ENCODE measurements at places on chromosomes 7 and 10. TPM values are rescaled to one million over a fixed set of nuclear protein-coding genes. Genes with fewer than 3 reads are reported as not detected.

The ZMIZ1 gene
- 34.3 TPM for polyA plus RNA-seq

The ADAM12 gene
- 25.8 TPM for polyA plus RNA-seq

The NKX2-3 gene
- polyA plus RNA-seq = not detected

The AFAP1L2 gene
- 43.1 TPM for polyA plus RNA-seq

The FEZF1 gene
- not detected for polyA plus RNA-seq

The RAB11FIP2 gene
- polyA plus RNA-seq = 39.2 TPM

The BCL7B gene
- 33.1 TPM for polyA plus RNA-seq

The CYP26C1 gene
- polyA plus RNA-seq = 0.07 TPM

The EPHB6 gene
- 34.3 TPM for polyA plus RNA-seq

The HOXA4 gene
- 31.6 TPM for polyA plus RNA-seq

The SSMEM1 gene
- not detected for polyA plus RNA-seq

DNA sequence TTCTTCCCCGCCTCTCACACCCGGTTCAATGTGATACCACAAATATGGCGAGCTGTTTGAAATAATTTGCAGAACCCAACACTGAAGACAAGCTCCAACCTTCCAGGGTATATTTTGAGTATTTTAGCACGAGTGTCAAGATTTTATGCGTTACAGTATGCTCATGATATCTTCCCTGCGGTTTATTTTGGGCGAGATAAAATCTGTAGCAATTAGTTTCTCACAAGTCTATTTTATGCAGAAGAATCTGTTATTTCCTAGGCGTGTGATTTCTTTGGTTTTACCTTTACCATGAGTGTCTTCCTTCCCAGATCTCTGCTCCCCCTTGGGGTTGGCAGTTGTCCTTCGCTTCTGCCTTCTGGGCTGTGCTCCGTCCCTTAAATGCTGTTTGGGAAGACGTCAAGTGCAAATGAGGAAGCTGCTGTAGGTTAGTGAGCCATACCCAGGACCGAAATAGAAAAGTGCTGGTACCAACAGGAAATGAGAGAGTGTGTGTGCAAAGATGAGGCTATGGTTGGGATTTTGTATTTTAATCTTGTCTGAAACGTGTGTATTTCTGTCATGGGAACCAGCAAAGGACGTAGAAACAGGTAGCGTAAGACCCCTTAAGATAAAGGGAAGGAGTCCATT is 299.8 kb downstream of the KLF6 start:
- DNase-seq = no peak

GRCh38 chr7:34138483-34138882 is 233.1 kb downstream of the BMPER start:
- DNase-seq = no peak

- no peak for DNase-seq
Measured at GRCh38 chr10:126499744-126500143, 111.5 kb upstream of the ADAM12 start.

GRCh38 chr10:127486355-127486754 is 62.8 kb upstream of the NPS start:
- no peak for DNase-seq

- no peak for DNase-seq
Measured at GRCh38 chr10:83037653-83038052, 1101.7 kb upstream of the GHITM start.

- no peak for DNase-seq
Measured at GRCh38 chr10:84845628-84846261, 517.4 kb downstream of the CCSER2 start.

DNA sequence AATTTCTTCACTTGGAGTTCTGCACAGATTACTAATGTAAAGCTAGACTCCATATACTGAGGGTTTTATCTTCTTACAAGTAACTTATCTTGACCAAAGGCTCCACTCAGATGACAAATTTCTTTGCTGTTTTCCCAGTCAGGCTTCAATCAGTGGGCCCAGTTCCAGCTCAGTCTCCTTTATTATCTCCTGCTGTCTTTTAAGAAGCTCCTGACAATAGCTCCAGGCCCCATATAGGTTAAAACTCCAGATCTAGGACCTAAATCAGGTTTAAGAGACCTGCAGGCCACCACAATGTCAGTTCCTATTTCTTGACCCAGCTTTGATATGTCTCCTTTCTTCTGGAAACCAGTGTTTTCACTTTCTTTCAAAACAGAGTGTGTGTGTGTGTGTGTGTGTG is 165.2 kb downstream of the RELN start:
- DNase-seq = no peak

GRCh38 chr10:43585046-43585445 is 10.6 kb upstream of the ZNF239 start:
- no peak for DNase-seq

- DNase-seq = peak; percentile 42
Measured at GRCh38 chr7:77799078-77799964, 748 bp downstream of the PHTF2 start.

- no peak for DNase-seq
Measured at GRCh38 chr10:96772196-96772595, 51.9 kb upstream of the PIK3AP1 start.

DNA sequence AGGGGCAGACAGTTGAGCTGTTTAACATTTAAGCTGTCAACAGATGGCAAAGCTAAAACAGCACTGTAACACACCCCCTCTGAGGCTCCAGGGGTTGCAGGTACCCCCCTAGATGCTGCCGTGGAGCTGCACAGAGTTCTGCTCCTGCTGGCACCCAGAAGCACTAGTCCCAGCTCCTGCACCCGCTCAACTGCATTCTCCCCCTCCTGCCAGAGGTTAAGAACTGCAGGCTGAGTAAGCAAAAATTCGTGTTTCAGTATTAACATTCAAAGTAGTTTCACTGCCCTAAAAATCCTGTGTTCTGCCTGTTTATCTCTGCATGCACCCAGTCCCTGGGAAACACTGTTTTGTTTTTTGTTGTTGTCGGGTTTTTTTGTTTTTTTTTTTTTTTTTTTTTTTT is 790.8 kb upstream of the KCND2 start:
- DNase-seq = no peak

- no peak for DNase-seq
Measured at GRCh38 chr10:114825513-114826253, 4.1 kb downstream of the FHIP2A start.

GRCh38 chr7:53272081-53272480 is 236.6 kb downstream of the POM121L12 start:
- no peak for DNase-seq

DNA sequence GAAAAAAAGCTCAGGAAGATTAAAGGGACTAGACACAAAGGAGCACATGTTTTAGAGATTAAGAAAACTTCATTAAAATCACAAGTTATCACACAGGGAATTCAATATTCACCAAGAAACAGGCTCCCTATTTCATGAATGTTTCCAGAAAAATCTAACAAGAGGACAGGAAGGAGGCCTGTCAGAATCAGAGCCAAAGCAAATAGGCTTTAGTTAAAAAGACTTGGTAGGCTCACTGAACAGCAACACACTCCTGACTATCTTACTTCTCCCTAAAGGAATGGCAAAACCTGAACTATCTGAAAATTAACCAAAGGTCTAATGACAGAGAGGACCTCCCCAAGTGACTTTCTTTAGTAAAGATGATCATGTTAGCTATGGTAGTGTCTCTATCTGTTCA is 188.3 kb upstream of the MEOX2 start:
- DNase-seq = no peak

- peak; percentile 81 for DNase-seq
Measured at GRCh38 chr10:62038609-62039190, 137.2 kb downstream of the ARID5B start.

GRCh38 chr10:108412323-108412722 is 1247.8 kb upstream of the SORCS1 start:
- no peak for DNase-seq

- DNase-seq = no peak
Measured at GRCh38 chr7:99679032-99679399, 780 bp downstream of the CYP3A5 start.

- DNase-seq = peak; percentile 53
Measured at GRCh38 chr10:62689712-62690111, 114.8 kb upstream of the ADO start.

DNA sequence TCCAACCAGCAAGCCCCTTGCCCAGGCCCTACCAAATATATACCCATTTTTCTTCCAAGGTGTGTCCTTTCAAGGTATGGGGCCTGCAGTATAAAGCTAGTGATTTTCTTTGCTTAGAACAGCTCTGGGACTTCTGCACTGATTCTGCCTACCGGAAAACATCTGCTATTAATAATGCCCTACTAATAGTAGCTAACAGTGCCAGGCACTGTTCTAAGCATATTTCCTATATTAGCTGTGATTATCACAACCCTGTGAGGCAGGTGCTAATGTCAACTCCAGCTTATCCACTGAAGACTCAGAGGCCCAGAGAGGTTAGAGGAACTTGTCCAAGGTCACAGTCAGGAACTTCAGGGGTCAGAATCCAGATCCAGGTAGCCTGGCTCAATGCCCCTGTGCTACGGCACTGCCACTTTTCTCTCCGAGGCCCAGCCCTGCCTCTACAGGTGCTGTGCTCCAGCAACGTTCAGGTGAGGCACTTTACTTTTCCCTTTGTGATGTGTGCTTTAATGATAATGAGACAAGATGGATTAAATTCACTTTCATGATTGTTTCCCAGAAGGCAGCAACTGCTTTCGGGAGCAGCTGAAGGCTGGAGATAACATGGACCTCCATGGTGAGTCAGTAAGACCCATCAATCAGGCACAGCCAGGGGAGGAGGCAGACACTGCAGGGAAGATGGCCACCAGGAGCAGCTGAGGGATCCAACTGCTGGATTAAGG is 26.7 kb downstream of the TAS2R41 start:
- DNase-seq = no peak

- no peak for DNase-seq
Measured at GRCh38 chr10:50467209-50467608, 156.5 kb downstream of the SGMS1 start.

GRCh38 chr10:122121059-122121458 is 132.1 kb downstream of the TACC2 start:
- DNase-seq = no peak

DNA sequence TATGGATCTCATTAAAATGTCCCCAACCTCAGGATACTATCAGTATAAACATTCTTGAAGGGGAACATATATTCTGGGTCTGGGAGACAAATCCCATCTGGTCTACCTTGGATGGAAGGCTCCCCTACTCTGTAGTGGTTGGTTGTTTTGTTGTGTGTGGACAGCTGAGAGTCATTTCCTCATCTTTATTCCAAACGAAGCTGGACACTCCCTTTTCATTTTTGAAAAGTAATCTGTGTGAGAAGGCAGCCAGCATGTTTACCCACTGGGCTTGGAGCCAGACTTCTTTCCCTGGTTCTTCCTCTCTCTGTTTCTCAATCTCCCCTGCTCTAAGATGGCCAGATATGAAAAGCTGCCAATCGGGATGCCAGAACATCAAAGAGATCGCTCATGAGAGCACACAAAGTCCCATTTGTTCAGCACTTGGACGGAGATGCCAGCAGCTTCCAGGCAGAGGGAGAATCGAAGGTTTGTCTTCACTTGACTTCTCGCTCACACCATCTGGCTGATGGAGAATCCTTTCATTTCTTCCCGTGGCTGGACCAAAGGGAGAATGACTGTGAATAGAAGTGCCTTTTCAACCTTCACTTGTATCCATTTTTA is 108.1 kb upstream of the AGR3 start:
- no peak for DNase-seq

- DNase-seq = peak; percentile 92
Measured at GRCh38 chr7:137169282-137169698, 174.2 kb downstream of the PTN start.

DNA sequence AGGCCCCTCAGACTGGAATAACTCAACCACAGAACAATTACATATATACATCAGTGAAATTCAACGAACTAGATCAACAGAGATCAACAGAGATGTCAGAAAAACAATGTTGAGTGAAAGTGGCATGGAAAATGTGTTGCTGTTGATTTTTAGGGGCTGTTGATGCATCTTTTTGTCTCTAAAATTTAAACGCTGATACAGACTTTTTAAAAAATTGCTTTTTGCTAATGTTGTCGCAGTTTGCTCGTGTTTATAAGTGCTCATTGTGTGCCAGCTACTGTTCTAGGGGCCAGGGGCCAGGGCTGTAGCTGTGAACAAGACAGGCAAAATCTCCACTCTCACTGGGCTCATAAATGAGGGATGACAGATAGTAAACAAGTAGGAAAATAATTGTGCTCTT is 18.3 kb downstream of the TMEM248 start:
- DNase-seq = no peak

GRCh38 chr10:103840740-103841070 is 14.7 kb downstream of the SH3PXD2A start:
- DNase-seq = no peak

- peak; percentile 87 for DNase-seq
Measured at GRCh38 chr10:97714401-97715258, 1.1 kb downstream of the MARVELD1 start.

GRCh38 chr7:79093421-79093820 is 360.0 kb downstream of the MAGI2 start:
- DNase-seq = no peak

- no peak for DNase-seq
Measured at GRCh38 chr7:132123773-132124172, 452.5 kb downstream of the PLXNA4 start.

DNA sequence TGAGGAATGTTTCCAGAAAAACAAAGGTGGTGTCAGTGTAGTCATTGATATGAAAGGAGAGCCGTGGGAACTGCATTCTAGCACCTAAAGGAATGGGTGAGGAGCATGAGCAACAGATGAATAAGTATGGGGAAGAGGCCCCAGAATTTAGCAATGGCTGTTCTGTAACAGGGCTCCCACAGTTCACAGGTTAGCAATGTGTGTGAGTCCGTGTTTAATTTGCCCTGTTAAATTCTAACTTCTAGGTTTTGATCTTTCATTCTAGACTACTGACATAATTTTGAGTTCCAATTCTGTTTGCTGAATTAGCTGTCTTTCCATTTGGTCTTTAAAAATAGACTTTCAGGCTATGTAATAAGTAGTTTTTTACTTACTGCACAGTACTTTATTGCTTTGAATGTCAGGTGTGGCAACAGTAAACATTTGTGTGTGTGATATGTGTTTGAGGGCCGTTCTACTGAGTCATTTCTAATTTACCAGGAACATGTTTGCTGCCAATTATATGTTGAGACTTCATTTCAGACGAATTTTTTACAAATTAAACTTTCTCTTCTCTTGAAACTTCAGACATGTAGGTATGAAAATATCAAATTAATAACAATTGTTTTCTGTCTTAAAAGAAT is 8.8 kb downstream of the STK17A start:
- DNase-seq = no peak

GRCh38 chr10:95485056-95485844 is 75.9 kb downstream of the SORBS1 start:
- DNase-seq = no peak

- no peak for DNase-seq
Measured at GRCh38 chr7:45592230-45592991, 18.2 kb downstream of the ADCY1 start.

GRCh38 chr10:124746992-124747391 is 2.8 kb upstream of the FAM53B start:
- DNase-seq = no peak

GRCh38 chr10:112756235-112756527 is 193.9 kb upstream of the TCF7L2 start:
- DNase-seq = no peak

GRCh38 chr7:92763636-92764423 is 72.5 kb downstream of the CDK6 start:
- DNase-seq = no peak

DNA sequence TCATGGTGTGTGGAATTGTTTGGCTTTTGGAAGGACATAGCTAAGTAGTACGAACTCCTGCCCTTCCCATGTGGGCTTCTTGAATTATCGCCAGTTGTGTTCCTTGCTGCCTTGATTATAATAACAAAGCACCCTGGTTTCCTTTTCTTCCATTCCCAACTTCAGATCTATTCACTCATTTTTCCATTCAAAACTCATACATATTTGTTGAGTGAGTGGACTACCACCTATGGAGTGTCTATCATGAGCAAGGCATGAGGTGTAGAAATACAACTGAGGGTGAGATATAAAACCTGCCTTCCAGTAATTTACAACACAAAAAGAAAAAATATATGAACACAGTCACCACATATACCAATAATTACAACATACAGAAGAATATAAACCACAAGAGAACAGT is 4.9 kb upstream of the COL17A1 start:
- DNase-seq = no peak

Measured in muscle of arm (tissue), 14 donors.